ENCODE measurements at places on chromosomes 7 and 10.
A peak's percentile ranks its signal among the peaks of the same experiment; 100 is the strongest.

DNA sequence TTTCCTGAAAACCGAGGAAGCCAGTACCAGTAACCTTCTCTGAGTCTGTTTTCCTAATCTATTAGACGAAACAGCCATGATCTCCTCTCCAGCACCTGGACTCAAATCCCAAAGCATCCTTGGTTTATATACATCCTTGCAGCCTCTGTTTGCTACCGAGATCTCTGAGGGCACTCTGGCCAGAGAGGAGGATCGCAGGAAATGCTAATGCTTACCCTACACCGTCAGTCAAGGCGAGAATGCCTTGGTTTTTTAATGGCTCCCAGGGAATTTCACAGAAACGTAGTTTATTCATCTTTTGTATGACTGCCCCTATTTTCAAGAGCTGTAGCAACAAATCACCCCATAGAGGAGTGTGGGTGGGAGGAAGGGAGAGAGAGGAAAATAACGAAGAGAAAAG lies 91.5 kb upstream of the CALN1 start:
- no peak for DNase-seq

DNA sequence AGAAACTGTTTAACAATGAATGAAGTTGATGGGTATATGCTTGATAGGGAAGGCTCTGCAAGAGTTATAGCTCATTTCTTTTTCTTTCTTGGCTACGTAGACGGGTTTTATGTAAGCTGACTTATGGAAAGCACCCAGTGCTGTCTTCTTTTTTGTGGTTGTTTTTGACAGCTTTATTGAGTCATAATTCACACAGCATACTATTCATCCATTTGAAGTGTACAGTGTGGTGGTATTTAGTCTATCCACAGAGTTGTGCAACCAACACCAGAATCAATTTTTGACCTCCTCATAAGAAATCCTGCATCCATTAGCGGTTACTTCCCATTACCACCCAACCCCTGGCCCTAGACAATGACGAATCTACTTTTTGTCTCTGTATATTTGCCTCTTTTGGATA lies 240.6 kb upstream of the KIAA1217 start:
- no peak for DNase-seq

- no peak for DNase-seq
Observed at GRCh38 chr10:34711500-34711899, 103.6 kb downstream of the PARD3 start.

DNA sequence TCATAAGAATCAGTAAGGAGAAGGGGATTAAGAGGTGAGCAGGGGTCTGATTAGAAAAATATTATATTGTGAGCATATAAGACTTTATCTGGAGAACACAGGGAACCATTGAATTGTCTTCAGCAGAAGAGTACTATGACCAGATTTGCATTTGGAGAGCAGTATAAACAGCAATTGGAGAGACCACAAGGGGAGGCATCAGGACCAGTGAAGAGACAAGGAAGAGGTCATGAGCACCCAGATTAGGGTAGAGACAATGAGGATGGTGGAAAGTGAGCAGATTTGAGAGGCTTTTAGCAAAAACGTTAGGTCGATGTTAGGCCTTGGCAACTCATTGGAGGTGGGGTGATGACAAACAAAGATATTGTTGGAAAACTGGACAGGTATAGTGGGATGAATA lies 13.0 kb upstream of the SMIM30 start:
- no peak for DNase-seq

DNA sequence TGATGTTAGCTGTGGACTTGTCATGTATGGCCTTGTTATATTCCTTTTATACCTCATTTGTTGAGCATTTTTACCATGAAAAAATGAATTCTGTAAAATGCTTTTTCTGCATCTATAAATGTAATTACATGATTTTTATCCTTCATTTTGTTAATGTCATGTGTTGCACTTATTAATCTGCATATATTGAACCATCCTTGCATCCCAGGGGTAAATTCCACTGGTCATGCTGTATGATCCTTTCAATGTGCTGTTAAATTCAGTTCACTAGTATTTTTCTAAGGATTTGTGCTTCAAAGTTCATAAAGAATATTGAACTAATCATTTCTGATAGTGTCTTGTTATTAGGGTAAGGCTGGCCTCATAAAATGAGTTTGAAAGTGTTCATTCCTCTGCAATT lies 31.9 kb upstream of the AHR start:
- no peak for DNase-seq

GRCh38 chr7:16345979-16346958 lies 75.1 kb downstream of the CRPPA start:
- no peak for DNase-seq

GRCh38 chr7:41241641-41242040 lies 461.2 kb downstream of the INHBA start:
- no peak for DNase-seq

GRCh38 chr7:11130012-11130411 lies 156.3 kb downstream of the PHF14 start:
- DNase-seq: no peak

DNA sequence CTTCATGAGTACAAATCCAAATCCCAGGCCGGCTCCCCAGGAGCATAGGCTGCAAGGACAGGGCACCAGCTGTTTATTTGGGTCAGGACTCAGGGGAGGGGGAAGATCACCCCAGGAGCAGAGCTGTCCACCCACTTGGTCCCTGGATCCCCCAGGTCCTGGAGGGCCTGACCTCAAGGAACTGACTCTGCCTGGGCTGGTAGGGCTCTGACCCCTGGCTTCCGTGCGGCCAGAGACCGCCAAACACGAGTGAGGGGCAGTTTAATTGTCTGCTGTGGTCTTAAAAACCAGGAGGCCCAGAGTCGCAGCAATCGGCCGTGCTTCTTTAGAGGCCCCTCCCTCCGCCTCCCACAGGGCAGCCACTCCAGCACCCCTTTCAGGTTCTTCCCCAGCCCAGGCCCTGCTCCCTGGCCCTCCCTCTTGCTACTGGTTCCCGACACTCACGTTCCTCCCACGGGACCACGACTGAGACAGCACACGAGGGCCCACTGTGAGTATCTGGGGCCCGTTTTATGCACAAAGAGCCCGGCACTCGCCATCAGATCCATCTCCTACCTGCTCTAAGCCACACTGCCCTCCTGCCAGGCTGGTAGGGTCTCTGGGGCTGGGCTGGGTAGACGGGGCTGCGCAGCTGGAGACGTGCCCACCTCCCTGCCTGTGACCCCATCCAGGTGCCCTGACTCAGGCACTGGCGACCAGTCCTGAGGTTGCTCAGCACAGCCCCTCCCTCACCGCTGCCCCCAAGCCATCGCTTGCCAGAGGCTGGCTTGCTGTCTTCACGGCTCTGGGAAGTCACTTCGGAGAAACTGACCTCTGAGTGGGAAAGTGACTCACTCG lies 30.0 kb upstream of the CFAP46 start:
- no peak for DNase-seq

- no peak for DNase-seq
Observed at GRCh38 chr10:86658261-86658741, 4.0 kb downstream of the OPN4 start.

DNA sequence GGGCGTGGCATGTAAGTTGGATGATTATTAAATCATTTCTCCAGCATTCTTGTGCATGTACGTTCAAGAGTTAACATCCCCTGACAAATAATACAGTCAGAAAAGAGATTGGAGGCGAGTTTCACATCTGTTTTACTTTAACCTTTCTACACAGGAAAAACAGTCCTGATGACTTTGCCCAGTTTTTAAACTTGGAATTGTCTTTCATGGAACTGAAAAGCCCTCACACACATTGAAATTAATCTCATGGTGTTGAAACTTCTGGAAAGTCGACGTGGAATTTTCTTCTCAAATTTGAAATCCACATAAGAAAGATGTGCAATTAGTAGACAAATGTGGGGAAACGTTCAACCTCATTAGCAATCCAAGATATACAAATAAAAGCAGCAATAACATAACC lies 31.2 kb upstream of the ZNF438 start:
- DNase-seq: no peak

GRCh38 chr7:151251689-151252560 lies 3.4 kb upstream of the SMARCD3 start:
- peak; percentile 56 for DNase-seq

DNA sequence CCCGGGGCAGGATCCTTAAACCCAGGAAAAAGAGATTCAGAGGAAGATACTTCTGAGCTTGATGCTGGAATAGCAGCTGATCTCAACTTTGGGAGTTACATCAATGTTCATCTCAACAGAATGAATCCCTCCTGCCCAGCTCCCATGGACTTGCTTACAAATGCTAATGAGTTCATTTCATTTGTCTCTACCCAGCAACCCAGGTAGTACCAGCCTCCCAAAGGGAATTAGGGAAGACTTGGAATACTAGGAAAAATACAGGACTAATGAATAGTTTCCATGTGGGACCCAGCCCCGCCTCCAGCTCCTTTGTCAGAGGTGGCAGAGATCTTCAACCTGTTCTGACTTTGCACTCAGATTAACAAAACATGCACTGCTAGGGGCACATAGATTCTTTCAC lies 22.1 kb upstream of the TCF7L2 start:
- no peak for DNase-seq

GRCh38 chr10:14397066-14397465 lies 66.3 kb upstream of the FRMD4A start:
- DNase-seq: no peak

- DNase-seq: no peak
Observed at GRCh38 chr10:72593963-72594362, 31.9 kb downstream of the MICU1 start.

All from CD4-positive, alpha-beta T cell treated with Interleukin-17A for 4 hours (primary cell).